ENCODE measurements at places on chromosomes 2 and 18. TPM values are rescaled to one million over a fixed set of nuclear protein-coding genes. Genes with fewer than 3 reads are reported as not detected.

- H3K27ac ChIP-seq: no peak overlapping the region
- DNase-seq: no peak
- H3K4me1 ChIP-seq: no peaks in the 10 kb centered on the region
- no peaks in the 10 kb centered on the region for H3K27me3 ChIP-seq
- H3K36me3 ChIP-seq: no peaks in the 10 kb centered on the region
Observed at GRCh38 chr2:66555091-66555490, 120.2 kb downstream of the MEIS1 start.

DNA sequence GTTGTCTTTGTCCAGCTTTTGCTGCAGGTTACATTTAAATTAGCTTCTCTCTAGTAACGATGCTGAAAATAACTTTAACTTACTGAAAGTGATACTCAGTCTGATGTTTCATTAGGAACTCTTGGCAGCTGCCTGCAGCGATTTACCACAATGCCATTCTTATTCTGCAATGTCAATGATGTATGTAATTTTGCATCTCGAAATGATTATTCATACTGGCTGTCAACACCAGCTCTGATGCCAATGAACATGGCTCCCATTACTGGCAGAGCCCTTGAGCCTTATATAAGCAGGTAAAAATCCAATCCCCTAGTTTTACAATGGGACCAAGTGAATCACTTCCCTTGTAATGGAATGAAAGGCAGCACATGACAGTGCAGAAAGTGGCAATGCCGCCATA lies 16.3 kb upstream of the MFF start:
- no peak overlapping the region for H3K4me3 ChIP-seq
- H3K27ac ChIP-seq: no peak overlapping the region
- no peak for DNase-seq
- no peaks in the 10 kb centered on the region for H3K36me3 ChIP-seq
- H3K27me3 ChIP-seq: no peaks in the 10 kb centered on the region
- H3K4me1 ChIP-seq: no peaks in the 10 kb centered on the region

- DNase-seq: no peak
- H3K4me3 ChIP-seq: peak overlapping the region; percentile 99
- peaks cover 62% of the 10 kb centered on the region for H3K4me1 ChIP-seq
- H3K27ac ChIP-seq: peak overlapping the region; percentile 65
- no peaks in the 10 kb centered on the region for H3K27me3 ChIP-seq
Observed at GRCh38 chr18:48947560-48947959, 3.2 kb downstream of the SMAD7 start.

DNA sequence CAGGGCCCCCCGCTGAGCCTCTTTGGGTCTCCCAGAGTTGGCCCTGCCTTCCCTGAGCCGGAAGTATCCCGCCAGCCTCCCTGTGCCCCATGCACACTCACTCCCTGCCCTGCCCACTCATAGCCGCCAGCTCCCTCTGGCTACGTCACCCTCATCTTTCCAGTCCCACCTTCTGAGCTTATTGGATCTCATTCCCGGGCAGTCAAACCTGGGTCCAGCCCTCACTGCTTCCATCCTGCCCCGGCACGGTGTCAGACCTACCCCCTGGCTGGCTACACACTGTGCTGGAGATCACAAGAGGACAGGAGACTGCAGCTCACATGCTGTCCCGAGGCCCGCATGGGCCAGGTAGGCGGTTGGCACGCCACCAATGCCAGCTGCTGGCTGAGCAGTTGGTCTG lies 147.2 kb downstream of the ASB1 start:
- no peak overlapping the region for H3K27ac ChIP-seq

DNA sequence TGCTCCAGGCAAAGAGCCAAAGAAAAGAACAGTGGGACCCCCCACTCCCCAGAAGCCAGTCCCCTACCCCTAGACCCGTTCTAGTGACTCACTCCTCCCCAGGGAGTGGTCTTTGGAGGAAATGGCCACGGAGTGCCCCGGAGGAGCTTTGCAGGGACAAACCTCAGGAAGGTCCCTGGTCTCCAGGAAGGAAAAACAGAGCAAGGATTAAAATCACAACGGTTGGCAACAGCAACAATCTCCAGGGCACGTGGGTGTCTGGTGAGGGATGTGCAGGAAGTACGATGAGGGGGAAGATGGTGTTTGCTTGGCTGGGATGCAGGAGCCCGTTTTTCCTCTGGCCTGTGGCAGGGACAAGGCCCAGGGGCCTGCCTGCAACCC lies 135.0 kb downstream of the SMAD2 start:
- no peak for DNase-seq
- no peak overlapping the region for H3K27ac ChIP-seq
- H3K4me3 ChIP-seq: no peak overlapping the region
- H3K4me1 ChIP-seq: no peaks in the 10 kb centered on the region
- no peaks in the 10 kb centered on the region for H3K36me3 ChIP-seq

CNGA3 gene
- not detected for total RNA-seq

QPCT gene
- total RNA-seq: not detected

All from activated CD4-positive, alpha-beta memory T cell treated with anti-CD3 and anti-CD28 coated beads, Interleukin-2, amount 10 ng/mL, durations not matched to agents 7 days and 5 days (primary cell).